ENCODE measurements at places on chromosomes 5 and 9.
A peak's percentile ranks its signal among the peaks of the same experiment; 100 is the strongest.

DNA sequence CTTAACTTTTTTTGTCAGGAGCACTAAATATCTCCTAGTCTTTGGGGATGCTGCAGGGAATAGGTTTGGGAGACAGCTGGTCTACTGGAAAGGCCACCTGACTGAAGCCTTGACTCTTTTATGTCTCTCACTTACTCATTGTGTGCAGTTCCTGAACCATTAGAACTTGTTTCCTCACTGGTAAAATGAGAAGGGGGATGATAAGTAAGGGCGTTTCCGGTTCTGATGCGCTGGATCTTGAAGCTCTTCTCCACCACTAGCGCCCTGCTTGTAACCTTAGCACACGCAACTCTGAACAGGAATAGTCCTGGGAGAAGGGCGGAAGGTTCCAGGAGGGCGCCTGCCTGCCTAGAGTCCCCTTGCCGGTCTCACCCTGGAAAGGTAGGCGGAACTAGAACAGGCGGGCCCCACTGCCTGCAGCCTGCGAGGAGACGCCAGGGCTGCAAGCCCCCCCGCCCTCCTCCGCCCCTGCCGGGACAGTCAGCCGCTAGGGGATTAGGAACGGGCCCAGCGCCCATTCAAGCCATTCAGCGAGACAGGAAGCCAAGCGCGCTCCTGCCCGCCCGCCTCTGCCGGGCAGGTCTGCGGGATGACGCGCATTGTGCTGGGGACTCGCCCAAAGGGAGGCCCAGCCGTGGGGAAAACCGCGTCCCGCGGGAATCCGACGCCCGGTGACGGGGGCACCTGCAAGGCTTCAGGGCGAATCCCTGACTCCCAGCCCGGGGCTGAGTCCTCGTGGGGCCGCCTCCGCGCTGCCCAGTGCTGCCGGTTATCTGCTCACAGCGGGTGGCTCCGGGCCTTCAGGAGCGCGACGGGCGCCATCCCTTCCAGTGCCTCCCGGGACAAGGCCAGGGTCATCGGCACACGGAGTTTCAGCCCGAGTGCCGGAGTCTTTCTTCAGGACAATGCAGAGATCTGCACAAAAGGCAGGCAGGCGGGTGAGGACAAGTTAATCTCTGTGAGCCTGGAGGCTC, 44.0 kb upstream of the XPA start:
- DNase-seq: no peak

DNA sequence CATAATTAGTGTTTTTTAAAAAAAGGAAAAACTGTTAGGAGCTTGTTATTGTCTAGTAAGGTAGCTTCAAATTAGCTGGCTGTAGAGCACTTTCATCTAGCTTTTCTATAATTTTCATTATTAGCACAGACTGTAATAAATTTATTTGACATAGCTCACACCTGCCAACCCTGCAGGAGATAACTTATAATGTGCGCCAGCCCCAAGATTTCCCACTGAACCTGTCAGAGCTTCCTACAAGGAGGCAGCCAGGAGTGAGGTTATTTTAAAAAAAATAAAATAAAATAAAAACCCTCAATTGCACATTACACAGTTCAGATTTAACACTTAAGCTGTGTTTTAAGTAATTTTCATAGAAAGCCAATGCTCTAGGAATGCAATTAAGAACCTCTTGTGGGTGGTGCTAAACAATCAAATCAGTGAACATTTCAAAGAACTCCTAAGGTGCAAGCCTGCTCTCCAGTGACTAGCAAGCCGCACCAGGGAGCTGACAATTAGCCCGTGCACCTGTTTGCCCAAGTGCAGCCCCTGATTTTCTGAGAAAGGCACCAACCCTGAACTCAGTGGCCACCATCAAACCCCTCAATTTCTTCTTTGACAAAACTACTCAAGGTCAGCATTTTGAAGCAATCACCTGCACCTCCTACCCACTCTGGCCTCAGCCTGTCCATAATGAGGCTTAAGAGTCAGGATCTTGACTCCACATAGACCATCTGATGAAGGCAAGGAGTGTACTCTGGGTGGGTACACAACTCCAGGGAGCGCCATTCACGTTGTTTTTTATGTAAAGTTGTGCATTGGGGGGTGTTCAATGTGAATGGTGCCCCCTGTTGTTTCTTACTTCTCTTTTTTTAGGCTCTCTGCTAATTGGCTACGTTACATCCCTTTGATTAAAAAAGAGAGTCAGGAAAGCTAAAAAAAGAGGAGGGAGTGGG, 385.3 kb upstream of the WWC1 start:
- DNase-seq: no peak

GRCh38 chr5:160315968-160316367, 3.6 kb upstream of the CCNJL start:
- peak; percentile 4 for DNase-seq

DNA sequence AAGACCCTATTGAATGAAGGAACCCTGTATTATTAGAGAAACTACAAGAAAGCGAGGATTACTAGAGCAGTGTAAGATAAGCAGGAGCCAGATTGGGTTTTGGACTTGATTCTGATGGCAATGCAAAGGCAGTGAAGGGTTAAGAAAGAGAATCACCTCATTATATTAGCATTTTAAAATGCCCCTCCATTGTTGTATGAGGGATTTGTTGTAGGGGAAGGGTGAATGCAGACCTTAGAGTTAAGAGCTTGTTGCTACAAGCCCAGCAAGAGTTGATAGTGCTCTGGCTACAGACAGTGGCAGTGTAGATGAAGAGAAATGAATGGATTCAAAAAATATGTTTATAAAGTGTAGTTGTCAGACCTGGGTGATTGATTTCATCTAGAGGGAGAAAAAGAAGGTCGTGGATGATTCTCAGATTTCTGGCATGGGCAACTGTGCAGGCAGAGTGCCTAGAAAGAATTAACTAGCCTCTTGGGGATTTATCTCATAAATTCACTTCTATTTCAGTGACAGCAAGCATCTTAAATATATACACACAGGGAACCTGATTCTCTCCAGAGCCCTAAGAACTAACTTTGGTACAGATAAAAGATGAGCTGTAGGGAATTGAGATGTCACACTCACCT, 344.8 kb downstream of the ARRDC3 start:
- DNase-seq: no peak

DNA sequence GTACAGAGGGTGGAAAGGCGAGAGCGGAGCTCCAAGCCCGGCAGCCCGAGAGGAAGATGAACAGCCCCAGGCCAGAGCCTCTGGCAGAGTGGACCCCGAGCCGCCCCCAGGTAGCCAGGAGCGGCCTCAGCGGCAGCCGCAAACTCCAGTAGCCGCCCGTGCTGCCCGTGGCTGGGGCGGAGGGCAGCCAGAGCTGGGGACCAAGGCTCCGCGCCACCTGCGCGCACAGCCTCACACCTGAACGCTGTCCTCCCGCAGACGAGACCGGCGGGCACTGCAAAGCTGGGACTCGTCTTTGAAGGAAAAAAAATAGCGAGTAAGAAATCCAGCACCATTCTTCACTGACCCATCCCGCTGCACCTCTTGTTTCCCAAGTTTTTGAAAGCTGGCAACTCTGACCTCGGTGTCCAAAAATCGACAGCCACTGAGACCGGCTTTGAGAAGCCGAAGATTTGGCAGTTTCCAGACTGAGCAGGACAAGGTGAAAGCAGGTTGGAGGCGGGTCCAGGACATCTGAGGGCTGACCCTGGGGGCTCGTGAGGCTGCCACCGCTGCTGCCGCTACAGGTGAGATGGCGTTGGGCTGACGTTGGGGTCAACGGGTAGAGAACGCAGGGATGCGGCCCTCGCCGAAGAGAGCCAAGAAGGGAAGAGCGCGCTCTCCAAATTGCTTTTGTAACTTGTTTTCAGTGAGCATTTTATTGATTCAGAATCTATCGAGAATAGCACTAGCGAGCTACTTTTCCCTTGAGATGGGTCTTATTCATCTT, at the start of gene PTGER4:
TSS of gene PTGER4 (plus strand) at position 3 of the 769 bp plus-strand sequence. CDS start 1,079 bp downstream, outside the sequence.
- DNase-seq: no peak

DNA sequence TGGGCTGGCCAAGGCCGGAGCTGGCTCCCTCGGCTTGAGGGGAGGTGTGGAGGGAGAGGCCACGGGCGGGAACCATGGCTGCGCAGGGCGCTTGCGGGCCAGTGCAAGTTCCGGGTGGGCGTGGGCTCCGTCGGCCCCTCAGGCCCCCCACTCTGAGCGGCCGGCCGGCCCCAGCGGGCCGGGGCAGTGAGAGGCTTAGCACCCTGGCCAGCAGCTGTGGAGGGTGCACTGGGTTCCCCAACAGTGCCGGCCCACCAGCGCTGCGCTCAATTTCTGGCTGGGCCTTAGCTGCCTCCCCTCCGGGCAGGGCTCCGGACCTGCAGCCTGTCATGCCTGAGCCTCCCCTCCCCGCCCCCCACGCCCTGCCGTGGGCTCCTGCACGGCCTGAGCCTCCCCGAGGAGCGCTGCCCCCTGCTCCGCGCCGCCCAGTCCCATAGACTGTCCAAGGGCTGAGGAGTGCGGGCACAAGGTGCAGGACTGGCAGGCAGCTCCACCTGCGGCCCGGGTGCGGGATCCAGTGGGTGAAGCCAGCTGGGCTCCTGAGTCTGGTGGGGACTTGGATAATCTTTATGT, 184.2 kb downstream of the ATPSCKMT start:
- DNase-seq: no peak

DNA sequence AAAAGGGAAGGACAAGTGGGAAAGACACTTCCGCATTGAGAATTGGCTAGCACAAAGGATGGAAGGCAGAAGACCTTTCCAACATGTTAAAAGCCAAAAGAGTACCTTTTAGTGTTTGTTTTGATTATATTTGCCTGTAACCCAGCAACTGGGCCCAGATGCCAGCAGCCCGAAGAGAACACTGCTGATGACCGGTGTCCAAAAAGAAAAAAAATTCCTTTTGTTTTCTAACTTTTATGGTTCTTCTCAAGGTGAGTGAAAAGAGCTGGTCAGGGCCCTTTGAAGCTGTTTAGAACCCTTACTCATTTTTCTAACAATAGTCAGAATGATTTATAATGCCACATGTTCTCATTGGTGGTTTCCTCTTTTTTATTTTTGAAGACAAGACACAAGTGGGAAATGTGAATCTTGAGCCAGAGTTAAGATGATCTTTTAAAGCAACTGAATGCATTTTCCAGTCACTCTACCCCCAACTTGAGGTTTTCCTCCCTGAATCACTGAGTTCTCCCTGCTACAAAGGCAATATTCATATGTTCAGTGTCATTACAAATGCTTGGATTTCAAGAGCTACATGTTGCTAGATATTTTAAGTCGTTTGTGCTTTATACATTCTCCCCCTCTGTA, 32.3 kb upstream of the ZNF462 start:
- DNase-seq: no peak

DNA sequence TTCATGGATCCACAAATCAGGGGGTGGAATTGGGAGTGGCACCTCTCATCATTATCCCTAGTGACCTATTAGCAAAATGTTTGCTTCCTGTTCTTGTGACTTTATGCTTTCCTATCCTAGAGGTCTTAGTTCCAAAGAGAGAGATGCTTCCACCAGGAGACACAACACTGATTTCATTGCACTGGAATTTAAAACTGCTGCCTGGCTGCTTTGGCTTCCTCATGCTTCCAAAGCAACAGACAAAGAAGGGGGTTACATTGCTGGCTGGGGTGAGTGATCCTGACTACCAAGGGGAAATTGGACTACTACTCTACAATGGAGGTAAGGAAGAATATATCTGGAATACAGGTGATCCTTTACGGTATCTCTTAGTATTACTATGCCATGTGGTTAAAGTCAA, 69.2 kb upstream of the SH3GL2 start:
- no peak for DNase-seq

DNA sequence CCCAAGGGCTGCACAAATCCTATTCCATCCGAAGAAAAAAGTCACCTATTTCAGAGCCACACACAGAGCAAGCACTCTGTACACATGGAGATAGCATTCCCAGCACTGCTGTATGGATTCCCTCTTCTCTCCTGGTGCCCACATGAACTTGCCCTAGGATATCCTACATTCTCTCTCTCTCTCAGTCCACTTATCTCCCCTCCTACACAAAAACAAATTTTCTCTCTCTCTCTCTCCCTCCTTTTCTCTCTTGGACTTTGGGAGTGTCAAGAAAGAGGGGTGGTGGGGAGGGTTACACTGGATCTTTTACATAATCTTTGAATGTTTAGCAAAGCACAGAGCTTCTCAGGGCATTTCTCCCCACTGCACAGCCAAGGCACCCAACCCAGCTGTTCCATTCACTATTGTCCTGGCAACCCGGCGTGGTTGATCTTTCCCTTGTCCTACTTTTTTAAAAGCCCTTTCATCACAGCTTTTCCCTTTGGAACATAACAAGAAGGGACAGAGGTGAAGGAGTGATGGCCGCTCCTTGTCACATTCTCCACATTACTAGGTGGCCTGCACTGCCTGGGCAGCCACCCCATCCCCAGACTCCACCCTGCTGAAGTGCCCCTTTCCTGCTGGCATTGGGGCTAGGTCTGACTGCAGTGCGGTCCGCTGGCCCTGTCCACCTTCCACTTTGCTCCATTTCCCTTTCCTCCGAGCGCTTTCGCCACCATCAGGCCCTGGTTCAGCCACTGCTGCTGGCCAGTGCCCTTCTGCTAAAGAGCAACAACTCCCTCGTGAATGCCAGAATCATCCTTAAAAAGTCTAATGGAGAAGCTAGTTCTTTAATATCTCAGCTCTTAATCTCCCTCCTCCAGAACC, 22.2 kb upstream of the SLC1A3 start:
- no peak for DNase-seq

DNA sequence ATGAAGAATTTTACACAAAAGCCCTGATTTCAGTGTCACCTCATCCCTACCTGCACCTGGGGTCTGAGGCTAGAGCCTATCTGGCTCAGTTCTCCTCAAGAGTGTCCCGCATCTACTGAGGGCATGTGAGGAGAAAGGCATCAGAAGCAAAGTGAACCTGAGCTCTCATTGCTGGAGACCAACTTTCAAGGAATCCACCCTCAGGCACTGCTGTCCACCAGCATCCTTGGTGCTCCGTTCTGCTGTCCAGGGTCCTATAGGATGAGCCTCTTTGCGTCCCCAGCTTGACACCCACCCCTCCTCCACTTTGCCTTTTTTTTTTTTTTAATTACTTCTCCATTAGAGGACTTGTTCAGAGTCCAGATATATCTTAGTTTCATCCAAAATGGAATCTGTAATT, 49.5 kb downstream of the CAMSAP1 start:
- DNase-seq: no peak

GRCh38 chr5:128539038-128539429, 989 bp upstream of the FBN2 start:
- no peak for DNase-seq

- DNase-seq: no peak
Measured at GRCh38 chr5:9529041-9529480, 16.8 kb downstream of the SEMA5A start.

Measured in OCI-LY7 (cell line).